Caki2 (cell line): ENCODE measurements at places on chromosomes 1 and 21.

DNA sequence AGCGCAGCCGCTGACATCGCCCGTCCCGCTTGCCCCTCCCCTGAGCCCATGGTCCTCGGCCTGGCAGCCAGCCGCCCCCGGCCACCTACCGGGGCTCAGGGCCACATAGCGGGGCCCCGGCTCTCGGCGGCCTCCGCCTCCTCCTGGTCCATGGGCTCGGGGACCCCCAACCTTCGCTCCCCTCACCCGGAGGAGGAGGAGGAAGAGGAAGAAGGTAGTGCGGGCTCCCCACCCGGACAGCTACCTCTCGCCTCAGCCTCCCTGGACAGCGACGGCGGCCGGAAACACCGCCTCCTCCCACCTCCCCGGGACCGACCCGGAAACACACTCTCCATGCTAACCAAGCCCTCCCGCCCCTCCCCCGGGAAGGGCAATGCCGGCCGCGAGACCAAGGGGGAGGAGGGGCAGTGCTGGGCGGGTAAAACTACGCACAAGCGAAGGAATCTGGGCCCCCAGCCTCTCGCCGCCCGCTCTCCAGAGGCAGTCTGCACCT lies at the start of gene KIAA0319L:
Gene KIAA0319L, minus strand, starts transcription at position 286 of the 493 bp plus-strand sequence. CDS start 2,912 bp downstream, outside the sequence.
- peak; percentile 95 for DNase-seq

DNA sequence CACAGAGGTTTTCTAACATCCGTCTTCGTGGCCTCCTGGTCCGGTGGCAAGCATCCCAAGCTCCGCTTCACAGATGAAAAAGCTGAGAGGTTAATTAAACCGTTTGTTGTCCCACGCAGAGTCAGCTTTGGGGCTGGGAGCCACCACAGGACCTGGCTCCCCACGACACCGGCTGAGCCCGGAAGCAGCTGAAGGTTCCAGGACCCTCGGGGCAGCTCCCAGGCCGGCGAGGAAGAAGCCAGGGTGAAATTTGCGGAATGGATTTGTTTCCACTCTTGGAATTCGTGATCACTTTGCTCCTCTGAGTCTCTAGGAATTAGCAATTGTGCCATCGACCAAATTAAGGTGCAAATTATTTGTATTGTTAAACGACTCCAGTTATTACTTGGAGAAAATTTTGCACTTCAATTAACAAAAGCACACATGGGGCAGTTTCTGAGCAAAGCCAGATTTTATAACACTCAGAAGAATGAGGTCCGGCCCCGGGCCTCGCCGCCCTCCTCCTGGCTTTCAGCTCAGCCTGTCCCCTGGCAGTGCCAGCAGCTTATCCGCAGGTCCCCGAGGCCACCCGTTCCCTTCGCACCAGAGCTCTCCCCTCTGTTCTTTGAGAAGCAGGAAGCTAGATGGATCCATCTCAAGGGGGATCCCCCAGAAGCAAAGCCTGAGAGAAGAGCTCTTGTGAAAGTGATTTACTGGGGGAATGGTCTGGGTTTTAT lies 69.1 kb downstream of the SIK1 start:
- DNase-seq = no peak

DNA sequence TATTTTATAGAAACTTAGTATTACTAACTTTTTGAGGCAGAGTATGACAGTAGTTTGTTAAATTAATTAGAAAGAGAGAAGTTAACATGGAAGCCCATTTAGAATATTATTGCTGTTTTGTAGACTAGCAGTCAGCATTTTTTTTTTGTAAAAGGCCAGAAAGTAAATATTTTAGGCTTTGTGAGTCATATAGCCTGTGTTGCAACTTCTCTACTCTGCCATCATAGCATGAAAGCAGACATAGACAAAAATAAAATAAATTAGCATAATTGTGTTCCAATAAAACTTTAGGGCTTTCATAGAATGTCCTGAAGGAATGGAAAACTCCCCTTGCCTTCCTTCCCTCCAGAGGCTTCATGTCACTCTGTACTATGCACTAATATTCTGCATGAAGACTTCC lies 12.3 kb upstream of the RGS4 start:
- DNase-seq = no peak

DNA sequence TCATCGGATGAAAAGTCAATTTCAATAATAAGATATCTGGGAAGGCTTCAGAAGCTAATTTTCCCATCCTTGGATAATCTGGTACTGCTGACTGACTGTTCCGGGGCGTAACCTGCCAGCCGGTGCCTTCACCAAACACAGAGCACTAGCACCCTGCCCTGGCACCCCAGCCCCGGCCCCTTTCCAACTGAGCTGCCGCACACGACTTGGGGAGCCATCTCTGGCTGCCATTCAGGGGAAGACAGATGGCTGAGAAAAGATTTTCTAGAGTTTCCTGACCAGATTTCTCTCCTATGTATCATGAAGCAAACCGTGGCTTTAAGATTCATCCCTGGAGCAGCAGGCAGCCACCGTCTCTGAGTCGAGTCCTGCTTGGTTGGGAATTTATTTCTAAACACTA lies 96.0 kb upstream of the SYT6 start:
- no peak for DNase-seq

GRCh38 chr1:53543778-53544695 lies 84.8 kb downstream of the DMRTB1 start:
- DNase-seq = no peak

DNA sequence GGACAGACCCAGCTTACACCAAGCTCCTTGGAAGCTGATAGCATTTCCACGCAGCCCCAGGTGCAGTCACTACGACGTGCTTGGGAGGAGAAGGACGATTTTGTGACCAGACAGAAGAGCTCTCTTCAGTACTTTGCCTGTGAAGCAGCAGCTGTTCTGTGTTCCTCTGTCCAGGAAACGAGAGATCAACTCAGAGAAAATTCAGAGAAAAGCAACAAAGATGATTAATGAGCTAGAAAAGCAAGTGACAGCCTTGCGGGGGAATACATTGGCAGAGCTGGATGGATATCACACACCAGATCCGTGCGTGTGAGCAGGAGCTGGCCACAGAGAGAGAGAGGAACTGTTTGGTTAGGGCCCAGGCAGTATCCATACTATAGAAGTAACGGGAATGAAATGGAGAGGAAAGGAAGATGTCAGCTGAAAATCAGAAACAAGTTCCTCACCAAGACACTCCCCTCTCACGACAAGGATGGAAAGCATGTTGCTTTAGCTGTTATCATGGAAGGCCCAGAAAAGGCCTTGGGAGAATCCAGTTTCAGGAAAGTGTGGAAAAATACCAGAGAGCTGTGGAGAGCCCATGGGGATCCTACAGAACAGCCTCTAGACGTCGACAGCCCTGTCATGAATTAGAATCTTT lies 106.2 kb downstream of the TOMM20 start:
- no peak for DNase-seq

- no peak for DNase-seq
These were observed 98.3 kb downstream of the PIGK start for GRCh38 chr1:77120950-77121349.

DNA sequence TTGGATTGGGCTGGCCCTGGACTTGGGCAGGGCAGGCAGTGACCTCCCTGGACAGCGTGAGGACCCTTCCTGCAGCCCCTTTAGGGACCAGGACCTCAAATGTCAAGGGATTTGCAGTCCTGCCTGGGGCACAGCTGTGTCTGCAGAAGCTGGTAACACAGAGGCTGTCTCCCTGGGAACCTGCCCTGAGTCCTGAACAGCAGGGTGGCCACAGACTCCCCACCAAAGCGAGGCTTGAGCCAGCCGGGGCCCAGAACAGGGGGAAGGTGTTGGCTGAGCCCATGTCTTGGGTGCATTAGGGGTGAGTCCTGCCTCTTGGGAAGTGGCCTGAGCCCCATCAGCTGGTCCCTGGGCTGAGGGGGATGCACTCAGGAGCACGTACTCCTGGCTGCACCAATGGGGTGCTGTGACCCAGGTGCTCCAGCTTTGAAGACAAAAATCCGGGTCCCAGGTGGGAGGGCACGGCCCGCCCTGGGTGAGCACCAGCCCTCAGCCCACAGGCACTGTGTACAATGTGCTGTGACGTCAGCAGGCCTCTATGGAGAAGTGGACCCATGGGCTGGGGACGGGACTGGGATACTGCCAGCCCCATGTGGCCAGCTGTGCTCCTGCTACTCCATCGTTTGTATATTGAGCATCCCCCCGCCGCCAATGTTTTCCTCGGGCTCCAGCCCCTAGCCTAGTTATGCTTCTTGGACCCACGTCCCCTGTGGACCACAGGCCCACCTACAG lies 72.0 kb upstream of the ARHGEF16 start:
- DNase-seq = no peak

DNA sequence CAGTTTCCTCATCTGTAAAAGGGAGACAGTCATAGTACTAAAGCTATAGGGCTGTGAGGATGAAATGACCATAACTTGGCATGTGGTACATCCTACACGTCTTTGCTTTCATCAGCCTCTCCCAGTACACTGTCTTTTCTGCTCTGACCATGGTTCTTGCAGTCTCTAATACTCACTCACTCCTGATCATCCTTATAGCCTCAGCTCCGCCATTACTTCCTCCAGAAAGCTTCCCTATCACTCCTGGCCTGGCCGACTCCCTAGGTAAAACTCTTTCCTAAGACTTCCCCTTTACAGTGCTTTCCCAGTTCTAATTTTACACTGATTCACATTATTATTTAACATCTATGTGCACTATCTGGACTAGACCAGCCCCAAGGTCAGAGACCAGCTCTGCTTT lies 5.0 kb upstream of the MRPL24 start:
- DNase-seq = no peak

DNA sequence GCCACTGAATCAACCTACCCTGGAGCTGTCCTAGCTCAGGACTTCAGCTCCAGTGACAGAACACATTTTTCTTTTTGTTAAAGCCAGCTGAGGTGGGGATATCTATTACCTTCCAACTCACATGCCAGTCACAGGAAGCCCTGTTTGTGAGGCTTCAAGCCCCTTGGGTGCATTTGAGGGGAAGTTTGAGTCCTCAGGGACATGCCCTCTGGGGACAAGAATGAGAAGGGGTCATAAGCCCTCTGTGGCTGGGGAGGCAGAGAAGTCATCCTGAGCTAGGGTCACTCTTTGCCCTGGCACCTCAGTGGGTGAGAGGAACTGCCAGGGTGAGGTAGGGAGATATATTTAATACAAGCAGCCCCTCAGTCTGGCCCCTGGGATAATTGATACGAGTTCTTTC lies 33.5 kb upstream of the CLDN14 start:
- no peak for DNase-seq

- DNase-seq = no peak
These were observed 96.9 kb downstream of the GRIK3 start for GRCh38 chr1:36937371-36937770.

DNA sequence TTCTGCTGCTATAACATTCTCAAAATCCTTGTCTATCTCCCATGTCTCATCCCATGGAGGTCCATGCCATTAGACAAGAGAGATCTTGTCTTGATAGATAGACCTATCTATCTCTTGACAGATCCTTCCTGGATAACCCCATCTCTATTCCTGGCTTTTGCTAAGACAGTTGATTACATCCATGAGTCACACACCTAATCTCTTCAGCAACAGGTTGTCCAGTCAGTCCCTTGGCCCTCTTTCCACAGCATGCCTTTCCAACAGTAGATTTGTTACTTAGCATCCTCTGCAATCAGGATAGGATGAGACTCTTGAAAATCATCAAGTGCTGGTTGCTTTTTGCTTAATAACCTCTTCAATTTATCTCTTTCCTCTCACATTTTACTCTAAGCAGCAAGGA lies 46.6 kb downstream of the TRMT1L start:
- no peak for DNase-seq

- DNase-seq = peak; percentile 99
These were observed 53.4 kb upstream of the IFFO2 start for GRCh38 chr1:19009882-19010321.

GRCh38 chr1:85283475-85284199 lies 7.2 kb upstream of the BCL10 start:
- peak; percentile 49 for DNase-seq

DNA sequence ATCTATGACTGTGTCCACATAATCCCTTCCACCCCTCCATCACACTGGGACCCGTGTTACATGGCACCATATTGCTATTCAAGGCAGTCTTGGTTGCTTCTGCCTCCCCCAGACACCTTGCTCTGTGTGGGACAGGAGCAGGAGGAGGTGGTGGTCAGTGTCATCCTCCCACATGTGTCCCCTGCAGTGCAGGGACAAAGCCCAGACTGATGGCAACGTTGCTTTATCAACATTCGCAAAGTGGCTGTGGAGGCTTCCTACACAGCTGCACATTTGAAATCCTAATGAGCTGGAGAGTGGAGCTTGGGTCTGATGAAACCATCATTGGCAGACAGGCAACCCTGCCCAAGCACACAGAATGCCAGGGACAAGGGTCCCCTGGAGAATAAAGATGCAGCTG lies 26.2 kb downstream of the TRIM67 start:
- DNase-seq = no peak
